Right ventricle myocardium inferior (tissue), 1 donor: ENCODE measurements at places on chromosomes 3 and 15. TPM values are rescaled to one million over a fixed set of nuclear protein-coding genes. Genes with fewer than 3 reads are reported as not detected.

RPL15 gene
- total RNA-seq = 1,001 TPM

ATP2B2 gene
- total RNA-seq = 0.14 TPM

CYP1A1 gene
- 0.32 TPM for total RNA-seq

SH3GL3 gene
- not detected for total RNA-seq

MYL3 gene
- 11,437 TPM for total RNA-seq

GOLGA6L4 gene
- total RNA-seq = 0.57 TPM
